ENCODE measurements at places on chromosomes 3 and 15.

- no peak for DNase-seq
These were observed 94.7 kb downstream of the SSR3 start for GRCh38 chr3:156460206-156460611.

DNA sequence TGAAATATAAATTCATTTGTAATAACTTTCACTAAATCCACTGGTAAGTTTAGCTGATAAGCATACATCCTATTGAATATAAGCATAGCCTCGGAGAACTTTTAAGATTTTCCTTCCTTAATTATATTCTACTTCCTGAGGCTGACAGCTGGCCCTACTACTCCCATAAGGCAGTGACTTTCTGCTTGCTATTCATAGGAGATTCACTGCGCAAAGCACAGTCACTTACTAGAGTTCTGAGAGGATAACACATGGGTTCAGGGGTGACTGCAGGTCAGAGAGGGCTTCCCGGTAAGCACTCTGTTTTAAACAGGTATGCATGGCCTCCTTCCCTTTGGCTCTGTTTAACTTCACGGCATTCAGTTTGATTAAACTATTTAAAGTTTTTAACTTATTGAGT lies 75.8 kb downstream of the FAIM start:
- no peak for DNase-seq

DNA sequence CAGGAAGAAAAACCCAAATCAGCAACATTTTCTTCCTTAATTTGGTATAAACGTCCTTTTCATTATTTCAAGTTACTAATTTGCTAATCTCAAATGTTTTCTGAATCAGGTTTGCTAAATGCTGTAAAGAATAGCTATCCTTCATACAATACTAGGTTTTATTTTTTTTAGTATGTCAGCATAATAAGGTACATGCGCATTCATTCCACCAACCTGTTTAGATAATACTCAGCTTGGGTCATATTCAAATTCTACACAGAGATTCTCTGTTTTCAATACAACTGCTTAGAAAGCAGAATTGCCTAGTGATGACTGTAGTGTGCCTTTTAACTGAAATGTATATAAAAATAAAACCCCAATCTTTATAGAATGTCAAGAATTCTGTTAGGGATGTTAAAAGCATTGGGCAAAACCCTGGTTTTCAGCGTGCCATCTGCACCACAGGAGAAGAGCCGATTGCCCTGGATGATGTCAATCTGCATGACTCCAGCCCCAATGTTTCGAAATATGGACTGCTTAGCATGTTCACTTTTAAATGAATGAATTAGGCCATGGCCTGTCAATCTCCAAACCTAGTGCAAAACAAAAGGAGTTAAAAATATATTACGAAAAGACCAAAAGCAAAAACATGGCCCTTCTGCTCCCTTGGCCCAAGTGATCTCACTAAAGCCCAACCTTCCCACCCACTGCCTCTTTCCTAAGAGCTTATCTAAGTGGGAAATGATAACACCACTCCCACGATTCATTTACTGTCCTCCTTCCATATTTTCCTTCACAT lies 107.4 kb downstream of the GLDN start:
- no peak for DNase-seq

DNA sequence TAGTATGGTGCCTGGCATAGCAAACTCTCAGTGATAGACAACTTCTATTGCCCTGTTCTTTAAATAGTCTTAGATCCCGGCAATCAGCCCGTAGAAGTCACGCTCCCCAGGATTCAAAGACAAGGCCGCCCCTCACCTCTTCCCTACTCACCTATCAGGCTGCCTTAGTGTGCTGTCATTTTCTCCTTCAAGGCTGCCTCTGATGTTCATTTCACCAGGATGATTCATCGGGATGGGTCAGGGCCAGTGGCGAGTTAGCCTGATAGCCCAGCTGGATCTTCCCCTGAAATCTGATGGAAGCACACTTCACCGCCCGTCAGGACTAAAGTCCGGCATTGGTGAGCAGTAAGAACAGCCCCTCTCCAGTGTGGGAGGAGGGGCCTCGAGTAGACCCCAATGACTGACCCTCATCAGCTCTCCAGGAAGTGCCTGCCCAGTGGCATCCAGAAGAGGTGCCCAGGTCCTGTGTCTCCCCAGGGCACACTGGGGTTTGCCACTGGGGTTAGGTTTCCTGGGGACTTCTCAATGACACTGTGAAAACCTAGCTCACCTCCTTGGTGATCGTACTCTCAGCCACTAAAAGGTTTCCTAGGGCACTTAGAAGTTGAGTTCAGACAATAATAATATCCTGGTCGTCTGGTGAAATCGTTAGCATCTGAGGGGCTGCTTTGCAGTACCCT lies 37.5 kb downstream of the TPM1 start:
- no peak for DNase-seq

DNA sequence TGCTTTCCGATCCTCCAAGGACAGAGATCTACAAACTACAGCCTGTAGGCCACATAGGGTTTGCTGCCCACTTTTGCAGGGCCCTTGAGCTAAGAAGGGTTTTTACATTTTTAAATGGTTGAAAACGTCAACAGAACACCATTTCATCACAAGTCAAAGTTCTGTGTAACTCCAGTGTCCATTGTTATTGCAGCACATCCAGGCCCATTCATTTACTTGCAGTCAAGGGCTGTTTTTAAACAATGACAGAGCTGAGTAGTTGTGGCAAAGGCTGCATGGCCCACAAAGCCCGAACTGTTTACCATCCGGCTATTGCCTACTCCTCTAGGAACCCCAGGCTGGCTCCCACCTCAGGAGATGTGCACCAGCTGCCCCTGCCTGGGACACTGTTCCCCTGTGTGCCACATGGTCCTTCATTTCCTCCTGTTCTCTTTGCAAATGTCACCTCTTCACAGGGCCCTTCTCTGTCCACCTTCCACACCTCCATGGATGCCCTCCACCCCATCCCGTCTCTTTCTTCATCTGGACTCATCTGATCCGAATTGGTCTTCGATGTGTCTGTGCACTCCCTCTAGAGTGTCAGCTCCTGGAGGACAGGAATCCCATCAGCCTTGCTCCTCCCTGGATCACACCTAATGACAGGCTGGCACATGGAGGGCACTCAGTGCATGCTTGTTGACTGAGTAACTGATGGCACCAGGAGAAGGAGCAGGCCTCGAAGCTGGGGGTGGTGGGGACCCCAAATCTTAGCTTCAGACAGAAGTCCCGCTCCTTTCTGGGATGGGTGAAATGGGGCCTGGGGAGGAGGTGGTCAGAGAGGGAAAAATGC lies 69.5 kb upstream of the IQSEC1 start:
- no peak for DNase-seq

- DNase-seq, result no peak
These were observed 39.1 kb downstream of the SCAPER start for GRCh38 chr15:76866008-76866407.

DNA sequence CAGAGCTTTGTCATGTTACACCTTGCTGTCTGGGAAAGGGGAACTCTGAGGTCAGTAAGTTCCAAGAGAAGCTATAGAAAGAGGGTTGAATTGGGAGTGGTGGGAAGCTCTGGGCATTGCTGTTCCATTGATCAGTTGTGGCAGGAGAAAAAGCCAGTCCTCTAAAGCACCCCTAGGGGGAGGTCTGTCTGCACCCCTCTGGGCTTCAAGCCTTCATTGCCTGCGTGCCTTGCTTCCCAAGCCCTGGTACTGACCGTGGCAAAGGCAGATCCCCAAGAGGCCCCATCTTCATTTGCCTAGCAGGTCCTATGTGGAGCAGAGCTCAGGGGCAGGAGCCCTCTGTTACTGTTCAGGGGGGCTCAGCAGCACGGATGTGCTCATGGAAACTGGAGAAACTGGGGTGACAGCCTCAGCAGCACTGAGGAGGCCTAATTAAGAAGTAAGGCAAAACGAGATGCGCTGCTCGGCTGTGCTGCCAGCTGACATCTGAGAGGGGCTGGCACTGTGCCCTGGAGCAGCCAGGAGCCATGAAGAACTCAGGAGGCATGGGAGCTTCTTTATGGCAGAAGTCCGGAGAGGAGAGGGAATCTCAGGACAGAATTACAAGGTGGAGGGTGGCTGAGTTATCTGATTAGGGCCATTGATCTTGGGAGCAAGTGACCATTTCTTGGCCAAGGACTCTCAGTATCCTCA lies 270.9 kb downstream of the RPLP1 start:
- no peak for DNase-seq

DNA sequence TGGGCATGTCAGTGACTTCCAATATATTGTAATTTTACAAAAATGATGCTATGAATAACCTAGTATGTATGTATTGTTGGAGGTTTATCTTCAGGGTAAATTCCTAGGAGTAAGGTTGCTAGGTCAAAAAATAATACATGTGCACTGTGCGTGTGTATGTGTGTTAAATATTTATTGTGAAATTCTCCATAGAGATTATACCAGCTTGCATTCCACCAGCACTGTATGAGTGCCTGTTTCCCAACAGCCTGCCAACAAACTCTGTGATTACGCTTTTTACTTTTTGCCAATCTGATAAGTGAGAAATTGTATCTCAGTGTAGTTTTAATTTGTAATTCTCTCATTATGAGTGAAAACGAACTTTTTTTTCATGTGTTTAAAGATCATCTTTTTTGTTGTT lies 12.6 kb upstream of the IGF2BP2 start:
- DNase-seq, result no peak

DNA sequence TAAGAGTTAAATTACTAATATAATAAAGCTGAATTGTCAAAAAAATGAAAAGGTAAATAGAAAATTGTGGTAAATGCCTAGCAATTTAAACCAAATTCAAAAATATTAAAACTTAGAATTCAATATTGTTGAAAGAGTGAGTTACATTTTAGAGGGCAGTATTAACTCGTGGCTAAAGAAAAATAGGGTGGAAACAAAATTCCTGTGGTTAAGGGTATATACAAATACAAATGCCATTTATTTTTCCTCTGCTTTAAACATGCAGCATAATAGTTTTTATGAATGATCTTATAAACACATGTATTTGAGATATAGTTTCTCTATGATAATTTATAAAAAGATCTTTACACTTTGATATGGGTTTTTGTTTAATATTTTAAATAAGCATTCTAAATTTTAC lies 79.0 kb downstream of the NEDD4 start:
- no peak for DNase-seq

DNA sequence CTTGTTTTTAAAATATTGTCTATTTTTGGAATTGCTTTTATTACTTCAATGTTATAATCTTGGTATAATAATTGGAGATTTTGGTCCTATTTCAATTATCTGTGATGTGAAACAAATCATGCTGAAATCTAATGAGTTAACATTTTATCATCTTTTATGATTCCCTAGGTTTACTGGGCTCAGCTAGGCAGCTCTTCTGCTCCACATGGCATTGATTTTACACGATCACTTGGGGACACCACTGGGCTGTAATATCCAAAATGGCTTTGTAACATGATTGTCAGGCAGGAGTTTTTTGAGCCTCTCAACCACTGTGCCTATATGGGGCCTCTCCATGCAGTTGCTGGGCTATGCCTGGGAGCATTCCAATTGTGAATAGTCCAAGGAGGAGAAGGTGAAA lies 163.3 kb downstream of the PYDC2 start:
- DNase-seq, result no peak

DNA sequence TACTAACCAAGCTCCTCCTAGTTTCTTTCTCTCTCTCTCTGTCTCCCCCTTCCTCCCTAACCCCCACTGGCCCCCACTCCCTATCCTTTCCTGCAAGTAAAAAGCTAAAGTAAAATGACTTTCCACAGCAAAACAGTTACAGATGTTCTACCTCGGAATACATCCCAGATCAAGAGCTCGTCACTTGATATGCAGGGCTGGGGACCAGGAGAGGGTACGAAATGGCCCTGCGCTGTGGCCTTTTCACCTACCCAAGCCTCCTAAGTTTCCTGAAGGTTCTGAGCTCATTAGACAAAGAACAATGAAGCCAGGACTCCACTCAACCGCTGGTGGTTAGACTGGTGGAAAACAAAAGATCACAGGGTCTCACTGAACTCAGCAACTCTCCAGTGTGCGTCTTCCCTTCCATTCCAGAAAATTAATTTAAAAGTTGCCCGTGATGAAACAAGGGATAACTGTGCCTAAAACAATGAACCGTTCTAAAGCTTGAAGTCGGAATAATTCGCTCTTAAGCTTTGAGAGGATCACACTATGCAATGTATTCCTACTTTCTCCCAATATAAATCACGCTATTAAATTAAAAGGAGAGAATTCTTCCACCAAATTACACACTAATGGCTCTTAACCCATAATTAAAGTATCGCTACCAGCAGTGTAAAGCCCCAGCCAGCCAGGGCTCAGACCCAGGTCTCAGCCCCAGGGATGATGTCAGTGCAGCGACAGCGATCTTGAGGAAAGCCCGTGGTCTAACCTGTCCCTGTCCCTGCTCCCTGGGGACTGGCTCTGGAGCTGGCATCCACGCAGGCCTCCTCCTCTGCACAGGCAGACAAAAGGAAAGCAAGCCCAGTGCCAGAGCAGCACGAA lies 5.0 kb downstream of the VGLL4 start:
- DNase-seq, result no peak

GRCh38 chr3:17050071-17050470 lies 165.3 kb downstream of the PLCL2 start:
- no peak for DNase-seq

DNA sequence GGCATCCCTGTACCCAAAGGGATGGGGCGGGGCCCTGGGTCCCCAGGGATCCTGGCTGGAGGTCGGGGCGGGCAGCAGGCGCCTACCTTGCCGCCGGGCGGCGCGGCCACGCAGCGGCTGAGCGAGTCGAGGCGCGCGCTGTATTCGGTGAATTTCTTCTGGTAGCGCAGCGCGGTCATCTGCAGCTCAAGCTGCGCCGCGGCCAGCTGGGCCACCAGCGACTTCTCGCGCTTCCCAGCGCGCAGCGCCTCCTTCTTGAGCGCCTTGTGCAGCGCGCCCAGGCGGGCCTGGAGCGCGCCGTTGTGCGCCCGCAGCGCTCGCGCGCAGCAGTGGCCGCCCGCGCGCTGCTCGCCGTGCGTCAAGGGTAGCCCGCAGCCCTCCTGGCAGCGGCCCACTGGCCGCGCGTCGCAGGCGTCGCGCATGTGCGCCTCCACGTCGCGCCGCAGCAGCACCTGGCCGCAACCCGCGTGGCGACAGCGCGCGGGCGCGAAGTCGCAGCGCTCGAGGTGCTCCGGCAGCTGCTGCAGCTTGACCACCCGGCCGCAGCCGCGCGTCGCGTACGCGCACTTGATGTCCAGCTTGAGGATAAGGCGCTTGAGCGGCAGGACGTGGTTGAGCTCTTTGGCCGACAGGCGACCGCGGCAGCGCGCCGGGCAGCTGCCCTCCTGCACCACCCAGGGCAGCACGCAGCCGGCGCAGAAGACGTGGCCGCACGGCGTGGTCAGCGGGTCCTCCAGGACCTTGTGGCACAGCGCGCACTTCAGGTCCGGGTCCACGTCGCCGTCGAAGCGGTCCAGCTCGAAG lies 522 bp downstream of the PDZRN3 start:
- DNase-seq, result no peak

- no peak for DNase-seq
These were observed 3.9 kb downstream of the NEIL1 start for GRCh38 chr15:75350601-75351361.

GRCh38 chr15:51536965-51537574 lies 85.5 kb downstream of the DMXL2 start:
- no peak for DNase-seq

DNA sequence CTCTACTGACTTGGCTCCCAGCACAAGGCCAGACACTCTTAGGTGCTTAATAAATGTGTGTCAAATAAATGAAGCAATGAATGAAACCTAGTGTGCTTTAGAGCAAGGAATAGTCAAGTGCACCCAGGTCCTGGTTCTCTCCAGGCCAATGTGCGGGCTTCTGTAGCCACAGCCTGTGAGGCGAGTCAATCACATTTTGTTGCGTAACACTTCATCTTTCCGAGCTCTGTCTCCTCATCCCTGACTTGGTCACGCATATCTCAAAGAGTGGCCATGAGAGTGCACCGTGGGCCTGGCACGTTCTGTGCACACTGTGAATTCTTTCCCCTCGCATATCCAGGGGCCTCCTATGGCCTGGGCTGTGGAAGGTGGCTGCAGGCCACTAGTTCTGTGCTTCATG lies 11.4 kb upstream of the SH3GL3 start:
- DNase-seq, result no peak

GRCh38 chr3:185488465-185488864 lies 10.4 kb downstream of the TMEM41A start:
- no peak for DNase-seq

Measured in C1 segment of cervical spinal cord (tissue), 14 donors.